Left colon (tissue), 2 donors: ENCODE measurements at places on chromosomes 6 and 20.

- no peak for DNase-seq
Measured at GRCh38 chr6:34146021-34146782, at the start of gene GRM4. Gene GRM4, minus strand, starts transcription at chr6:34146087. Its CDS starts 12,591 bp downstream, at chr6:34133496.

DNA sequence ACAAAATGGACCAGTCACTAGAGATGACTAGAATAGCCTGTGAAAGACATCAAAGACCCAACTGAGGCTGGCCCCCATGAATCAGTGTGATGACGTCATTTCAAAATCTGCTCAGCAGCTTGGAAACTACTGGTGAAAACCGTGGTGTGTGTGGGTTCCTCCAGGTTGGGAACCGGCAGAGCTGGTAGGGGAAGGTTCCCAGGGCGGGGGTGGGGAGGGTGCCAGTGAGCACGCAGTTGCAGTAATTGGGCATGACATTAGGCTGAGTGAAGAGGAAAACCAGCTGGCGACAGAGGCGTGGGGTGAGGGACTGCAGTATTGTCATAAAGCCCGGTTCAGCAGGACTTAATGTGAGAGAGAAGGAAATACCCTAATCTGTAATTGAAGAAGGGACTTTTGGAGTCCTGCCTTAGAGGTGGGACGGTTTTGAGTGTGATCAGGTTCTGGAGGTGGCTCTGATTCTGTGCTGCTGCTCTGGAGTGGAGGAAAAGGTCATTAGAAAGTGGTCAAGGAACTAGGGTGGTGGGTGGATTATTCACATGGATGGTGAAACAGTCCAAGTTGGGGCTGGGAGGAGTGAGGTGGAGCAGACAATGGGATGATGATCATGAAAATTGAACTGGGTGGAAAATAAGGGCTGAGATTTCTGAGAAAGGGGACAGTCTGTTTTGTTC lies 52.0 kb upstream of the MTHFD1L start:
- peak; percentile 15 for DNase-seq

GRCh38 chr6:144161975-144162374 lies 11.7 kb downstream of the STX11 start:
- no peak for DNase-seq

GRCh38 chr20:49303065-49303552 lies 25.3 kb upstream of the ZNFX1 start:
- DNase-seq: no peak

DNA sequence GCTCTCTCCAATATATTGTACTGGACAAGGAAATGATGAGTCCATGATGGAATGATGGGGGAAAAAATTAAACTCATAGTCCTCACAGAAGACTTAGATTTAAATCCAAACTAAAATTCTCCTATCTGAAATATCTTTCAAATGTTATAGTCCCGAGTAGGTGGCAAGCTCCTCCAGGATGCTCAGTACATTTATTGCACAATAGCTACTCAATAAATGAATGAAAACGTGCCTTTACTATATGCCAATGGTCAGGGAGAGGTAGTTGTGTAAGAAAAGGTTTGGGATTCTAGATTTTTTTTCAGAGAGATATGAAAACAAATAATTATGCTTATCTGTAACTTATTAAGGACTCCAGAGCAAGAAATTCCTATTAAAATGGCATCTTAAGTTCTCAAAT lies 32.8 kb downstream of the HS3ST5 start:
- DNase-seq: no peak

DNA sequence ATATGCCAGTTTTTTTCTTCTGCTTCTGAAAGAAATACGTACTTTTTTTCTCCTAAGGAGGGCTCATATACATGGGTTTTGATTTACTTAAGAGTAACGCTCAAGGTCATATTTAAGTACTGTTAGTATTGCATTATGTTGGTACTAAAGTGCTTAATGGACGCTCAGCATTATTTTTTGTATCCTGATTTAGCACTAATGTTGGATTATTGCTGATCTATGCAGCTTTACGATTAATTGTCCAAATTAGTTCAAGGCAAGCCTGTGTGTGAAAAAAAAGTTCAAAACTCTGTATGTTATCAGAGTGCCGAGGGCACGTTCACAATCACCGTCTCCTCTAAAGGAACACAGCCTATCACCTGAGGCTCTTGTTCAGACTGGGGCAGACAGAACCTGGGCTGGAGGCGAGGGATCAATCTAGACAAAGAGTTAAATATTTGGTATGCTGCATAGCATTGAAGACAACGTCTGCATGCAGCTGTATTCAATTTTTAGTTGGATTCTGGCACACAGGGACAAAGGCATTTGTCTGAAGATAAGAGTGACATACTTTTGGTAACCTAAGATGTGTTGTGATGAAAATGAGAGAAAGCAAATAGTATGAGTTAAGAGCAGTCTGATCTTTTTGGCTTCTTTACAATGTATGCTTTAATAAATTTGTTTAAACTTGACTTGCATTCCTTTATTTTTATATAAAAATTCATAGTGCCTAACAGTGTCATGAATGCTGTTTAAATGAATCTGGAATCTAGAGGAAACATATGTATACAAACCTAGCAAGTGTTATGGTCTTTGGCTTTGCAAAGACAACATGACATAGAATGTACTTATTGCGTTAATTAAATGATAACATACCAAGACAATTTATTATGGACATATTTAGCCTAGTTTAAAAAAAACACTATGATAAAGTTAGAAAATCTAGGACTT lies 341.2 kb downstream of the SAMD5 start:
- no peak for DNase-seq

- DNase-seq: peak; percentile 75
Measured at GRCh38 chr6:111997078-111997852, 56.6 kb upstream of the CCN6 start.

- no peak for DNase-seq
Measured at GRCh38 chr6:110547266-110547964, 71.0 kb upstream of the SLC22A16 start.

DNA sequence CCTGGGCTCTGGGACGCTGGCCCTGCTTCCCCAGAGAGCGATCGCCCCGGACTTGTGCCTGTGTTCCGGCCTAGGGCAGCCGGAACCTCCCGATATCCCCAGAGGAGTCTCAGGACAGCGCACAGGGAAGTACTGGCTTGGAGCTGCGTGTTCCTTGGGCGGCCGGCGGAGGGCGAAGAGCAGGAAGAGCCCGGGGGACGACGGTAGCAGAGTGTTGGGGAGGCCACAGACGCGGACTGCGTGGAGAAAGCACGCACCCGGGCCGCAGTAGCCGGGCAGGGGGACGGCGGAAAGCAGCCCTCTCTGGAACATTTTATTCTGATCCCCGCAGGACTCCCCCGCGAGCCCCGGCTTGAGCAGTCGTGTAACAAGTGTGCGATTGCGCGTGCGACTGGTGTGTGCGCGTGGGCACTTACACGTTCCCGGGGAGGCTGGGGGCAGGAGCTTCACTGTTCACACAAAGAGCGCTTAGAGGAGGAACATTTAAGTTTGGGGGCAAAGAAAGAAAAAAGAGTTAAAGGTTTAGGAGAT lies 36.1 kb downstream of the NCR2 start:
- peak; percentile 47 for DNase-seq
